ENCODE measurements at places on chromosomes 2 and 18.
A peak's percentile ranks its signal among the peaks of the same experiment; 100 is the strongest.

DNA sequence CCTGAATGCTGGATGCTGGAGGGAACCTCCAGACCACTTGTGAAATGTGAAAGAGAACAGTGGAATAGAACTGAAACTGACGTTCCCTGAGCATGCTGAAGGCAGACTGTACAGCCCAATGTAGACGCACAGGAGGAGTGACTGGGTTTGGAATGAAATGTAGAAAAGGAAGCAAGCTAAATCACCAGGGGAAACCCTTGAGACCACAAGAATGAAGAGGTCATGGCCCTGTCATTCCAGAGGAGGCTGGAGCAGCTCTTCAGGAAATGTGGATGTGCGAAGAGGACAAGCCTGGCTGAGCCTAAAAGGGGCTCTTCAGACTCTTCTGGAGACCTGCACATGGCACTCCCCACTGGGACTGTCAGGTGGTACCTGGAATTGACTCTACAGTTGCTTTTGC is 118.5 kb upstream of the ALPP start:
- DNase-seq: no peak

DNA sequence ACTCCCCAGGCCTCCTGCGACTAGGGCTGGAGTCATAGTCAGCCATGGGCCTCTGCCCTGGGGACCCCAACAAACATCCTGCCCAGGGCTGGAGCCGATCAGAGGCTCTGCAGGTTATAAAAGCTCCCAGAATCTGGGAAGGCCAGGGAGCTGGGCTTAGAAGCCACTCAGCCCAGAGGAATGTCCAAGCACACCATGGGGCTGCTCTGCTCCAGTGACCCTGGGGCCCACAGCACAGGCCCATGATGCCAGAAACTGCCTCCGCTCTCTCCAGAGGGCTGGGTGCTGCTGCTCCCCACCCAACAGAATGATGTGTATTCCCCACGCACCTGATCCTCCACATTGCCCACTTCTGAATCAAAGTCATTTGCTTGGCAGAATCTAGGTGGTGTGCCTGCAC is 88.5 kb downstream of the ARMC9 start:
- no peak for DNase-seq

DNA sequence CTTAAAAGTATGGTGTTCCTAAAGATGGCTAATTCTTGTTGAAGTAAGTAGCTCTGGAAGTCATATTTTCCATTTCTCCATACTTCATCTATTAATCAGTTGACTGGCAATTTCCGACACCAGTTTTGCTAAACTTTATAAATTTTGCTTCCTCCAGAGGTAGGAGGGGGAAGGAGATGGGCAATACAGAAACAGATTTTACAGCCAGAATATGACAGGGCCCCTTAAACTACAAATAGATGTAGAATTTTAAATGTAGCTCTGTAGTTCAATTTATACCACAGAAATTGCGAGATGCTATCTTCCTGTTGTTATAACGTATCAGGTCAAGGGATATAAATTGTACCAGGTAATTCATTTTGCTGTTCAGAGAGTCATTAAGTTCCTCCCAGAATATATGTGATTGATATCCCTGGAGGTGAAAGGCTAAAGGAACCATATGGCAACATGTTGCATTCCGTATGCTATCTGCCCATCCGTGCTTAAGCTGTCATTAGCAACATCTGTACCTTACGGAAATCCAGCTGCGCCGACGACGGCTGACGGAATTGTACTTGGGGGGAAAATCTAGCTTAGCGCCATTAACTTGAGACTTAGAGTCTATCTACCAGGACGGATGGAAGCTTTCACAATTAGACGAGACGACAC is 8.4 kb upstream of the NR4A2 start:
- no peak for DNase-seq

DNA sequence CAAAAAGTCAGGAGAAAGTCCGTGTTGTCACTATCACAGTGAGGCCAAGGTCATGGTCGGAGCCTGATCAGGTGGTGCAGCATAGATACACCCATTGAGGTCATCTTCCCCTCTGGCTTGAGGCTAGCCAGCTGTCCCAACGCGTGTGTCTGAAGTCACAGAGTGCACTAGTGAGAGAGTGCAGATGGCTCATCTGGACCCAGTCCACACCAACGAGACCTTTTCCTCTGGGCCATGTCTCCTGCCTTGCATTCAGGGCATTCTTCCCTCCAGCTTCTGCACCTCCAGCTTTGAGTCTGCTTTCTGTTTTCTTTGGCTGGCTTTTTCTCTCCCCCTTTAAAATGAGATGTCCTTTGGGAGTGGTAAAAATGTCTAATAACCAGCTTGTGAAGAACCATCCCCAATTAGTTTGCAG is 146.9 kb downstream of the TDRD15 start:
- no peak for DNase-seq

DNA sequence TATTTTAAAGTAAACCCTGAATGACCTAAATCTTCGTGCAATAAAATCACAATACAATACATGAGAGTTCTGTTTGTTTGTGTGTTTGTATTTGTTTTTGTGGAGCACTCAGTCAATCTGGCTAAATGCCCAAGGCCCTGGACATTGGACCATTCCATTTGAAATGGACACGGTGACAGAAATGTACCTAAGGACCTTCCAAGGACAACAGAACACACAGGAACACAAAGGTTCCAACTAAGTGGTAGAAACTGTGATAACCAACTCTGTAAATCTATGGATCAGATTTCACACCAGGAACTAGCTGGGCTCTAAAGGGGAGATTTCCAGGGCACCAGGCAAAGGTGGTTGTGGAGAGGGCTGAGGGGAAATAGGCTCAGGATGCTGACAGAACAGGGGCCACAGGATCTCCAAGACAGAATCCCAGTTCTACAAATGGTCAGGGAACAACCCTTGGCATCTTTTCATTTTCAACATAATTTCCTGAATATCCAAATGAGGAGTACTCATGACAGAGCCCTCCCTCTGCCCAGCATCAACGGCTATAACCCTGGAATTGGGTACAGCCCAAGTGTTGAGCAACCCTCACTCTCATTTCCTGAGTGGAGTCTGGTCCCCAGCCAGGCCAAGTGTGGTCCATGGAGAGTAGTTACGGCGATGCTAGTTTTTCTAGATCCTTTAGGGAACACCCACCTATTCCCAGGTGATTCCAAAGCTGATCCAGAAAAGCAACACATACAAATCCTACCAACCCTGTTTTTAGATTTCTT is 78.4 kb downstream of the NCKAP5 start:
- DNase-seq: no peak

DNA sequence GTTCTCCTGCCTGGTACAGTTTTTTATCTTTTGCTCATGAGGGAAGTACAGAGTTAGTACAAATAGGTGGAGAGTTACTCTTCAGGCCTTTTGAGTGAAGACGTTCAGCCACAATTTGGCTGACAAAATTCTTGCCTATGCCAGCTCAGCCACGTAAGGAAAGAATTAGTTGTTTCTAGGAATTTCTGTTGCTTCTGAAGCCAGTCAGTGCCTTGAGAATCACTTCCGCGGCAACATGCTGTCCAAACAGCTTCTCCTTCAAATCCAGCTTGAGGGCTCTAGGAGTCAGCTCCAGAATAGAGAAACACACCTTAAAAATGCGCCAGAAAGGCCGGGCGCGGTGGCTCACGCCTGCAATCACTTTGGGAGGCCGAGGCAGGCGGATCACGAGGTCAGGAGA is 27.5 kb downstream of the M1AP start:
- no peak for DNase-seq

- DNase-seq: no peak
Measured at GRCh38 chr2:78845664-78846185, 179.8 kb upstream of the REG3G start.

- DNase-seq: no peak
Measured at GRCh38 chr2:170607171-170607570, 108.0 kb upstream of the SP5 start.

DNA sequence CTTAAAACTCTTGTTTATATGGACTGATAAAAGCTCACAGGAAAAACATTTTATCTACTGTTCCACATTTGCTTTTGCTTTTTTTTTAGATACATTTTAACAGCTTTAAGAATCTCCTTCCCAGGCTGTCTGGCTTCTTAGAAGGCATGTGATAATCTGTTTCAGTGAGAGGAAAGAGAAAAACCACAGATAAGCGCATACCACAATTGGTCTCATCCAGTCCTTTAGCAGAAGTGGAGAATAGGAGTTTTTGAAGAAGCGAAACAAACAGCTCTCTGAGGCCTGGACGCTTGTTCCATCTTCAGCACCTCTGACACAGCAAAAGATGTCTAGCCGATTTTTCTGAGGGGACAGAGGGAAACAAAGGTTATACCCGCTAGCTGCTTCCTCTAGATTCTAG is 37.6 kb downstream of the RMC1 start:
- DNase-seq: no peak

GRCh38 chr2:109558076-109558882 is 55.5 kb downstream of the SEPTIN10 start:
- DNase-seq: no peak

DNA sequence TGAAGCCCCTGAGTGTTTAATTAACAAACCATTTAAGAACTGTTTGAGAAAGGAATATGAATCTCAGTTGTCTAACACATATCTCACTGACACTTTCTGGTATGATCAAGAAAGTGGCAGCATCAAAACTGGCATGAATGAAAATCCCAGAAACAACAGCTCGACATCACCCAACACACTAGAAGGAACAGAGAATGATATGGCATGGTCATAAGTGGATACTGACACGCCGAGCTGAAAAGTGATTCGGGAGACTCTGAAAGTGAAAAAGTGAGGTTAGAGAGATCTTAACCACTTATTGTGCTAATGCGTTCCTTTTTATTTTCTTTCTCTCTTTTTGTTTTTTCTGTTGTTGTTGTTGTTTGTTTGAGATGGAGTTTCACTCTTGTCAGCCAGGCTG is 37.9 kb downstream of the MRPL35 start:
- DNase-seq: no peak

DNA sequence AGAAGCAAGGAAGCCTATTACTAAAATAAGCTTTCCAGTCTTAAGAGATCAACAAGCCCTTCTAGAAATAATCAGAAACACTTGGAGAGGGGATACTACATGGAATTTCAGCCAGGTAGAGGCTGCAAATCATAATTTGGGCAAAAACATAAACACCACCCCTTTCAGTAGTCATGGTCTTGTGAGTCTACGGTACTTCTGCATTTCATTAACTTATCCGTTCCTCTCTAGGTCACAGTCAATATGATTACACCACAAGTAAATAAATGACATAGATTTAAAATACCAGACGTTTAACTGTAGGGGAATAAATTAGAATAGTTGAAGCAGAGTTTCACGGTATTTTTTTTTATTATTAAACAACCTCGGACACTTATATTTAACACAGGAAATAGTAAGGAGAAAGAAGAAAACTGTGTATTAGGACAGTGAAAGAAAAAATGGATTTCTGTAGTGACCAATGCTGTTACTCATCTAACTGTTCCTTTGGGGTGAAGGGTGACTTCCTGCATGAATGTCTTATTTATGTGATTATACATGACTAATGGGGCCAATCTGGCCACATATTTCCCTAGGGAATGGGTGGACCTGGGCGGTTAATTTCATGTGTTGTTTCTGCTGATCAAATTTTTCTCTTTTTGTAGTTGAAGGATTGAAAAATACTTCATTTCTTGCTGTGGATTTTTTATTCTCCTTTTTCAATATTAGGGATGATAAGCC is 456.6 kb upstream of the UBE2E3 start:
- no peak for DNase-seq

- no peak for DNase-seq
Measured at GRCh38 chr2:175679728-175680127, 322.3 kb downstream of the LNPK start.

GRCh38 chr2:168536925-168537466 is 80.9 kb downstream of the CERS6 start:
- no peak for DNase-seq

GRCh38 chr2:144249035-144249637 is 270.8 kb downstream of the ZEB2 start:
- no peak for DNase-seq

GRCh38 chr2:239742377-239742776 is 282.8 kb downstream of the NDUFA10 start:
- DNase-seq: no peak

DNA sequence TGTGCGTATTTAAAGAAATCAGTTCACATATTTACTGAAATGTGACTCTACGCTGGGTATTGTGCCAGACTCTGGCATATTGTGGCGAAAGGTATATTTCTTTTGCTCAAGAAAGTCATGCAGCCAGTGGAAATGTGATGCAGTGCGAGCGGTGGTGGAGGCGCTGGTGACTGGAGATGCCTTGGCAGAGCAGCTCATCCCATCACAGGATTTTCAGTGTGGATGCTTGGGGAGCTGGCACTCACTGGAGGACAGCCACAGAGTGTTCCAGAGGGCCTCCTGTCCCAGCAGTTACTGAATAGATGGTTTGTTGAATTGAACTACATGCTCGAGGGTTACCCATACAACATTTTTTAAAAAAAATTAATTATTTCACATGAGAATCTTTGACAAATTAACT is 117.6 kb downstream of the ZNF407 start:
- DNase-seq: no peak

GRCh38 chr2:20624156-20624883 is 26.6 kb downstream of the HS1BP3 start:
- DNase-seq: no peak

- DNase-seq: no peak
Measured at GRCh38 chr18:21361307-21361880, 119.4 kb downstream of the GREB1L start.

- no peak for DNase-seq
Measured at GRCh38 chr2:215652388-215652787, 216.5 kb upstream of the FN1 start.

GRCh38 chr2:83234246-83234645 is 1224.8 kb downstream of the SUCLG1 start:
- DNase-seq: no peak

DNA sequence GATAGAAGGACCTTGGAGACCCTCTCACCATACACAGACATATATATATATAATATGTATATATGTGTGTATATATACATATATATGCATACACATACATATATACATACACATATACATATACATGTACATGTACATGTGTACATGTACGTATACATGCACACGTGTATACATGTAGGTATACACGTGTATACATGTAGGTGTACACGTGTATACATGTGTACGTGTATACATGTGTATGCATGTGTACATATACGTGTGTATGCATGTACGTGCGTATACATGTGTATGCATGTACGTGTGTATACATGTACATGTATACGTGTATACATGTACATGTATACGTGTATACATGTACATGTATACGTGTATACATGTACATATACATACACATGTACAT is 54.5 kb downstream of the DPP10 start:
- DNase-seq: no peak

GRCh38 chr2:129762386-129763189 is 216.9 kb upstream of the RAB6C start:
- no peak for DNase-seq

DNA sequence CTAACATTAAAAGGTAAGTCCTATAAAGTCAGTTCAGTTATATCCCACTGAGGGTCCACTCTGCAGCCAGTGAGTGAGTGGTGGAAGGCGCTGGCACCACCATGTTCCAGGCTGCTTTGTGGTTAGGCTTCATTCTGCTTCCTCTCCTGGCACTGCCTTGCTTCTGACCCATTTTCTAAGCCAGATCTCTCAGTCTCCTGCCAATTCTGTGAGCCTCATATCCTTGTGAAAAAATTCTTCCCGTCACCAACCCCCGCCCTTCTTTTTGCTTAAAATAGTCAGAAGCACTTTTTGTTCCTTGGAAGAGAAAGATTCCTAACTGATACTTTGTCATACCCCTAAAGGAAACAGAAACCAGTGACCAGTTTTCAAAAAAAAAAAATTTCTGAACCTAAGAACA is 139.8 kb upstream of the NCK2 start:
- DNase-seq: no peak

GRCh38 chr2:101823347-101823791 is 125.9 kb downstream of the MAP4K4 start:
- peak; percentile 60 for DNase-seq

All from activated T-cell treated with anti-CD3 and anti-CD28 coated beads for 4 hours (primary cell).